ENCODE measurements at places on chromosomes 2 and 18.

DNA sequence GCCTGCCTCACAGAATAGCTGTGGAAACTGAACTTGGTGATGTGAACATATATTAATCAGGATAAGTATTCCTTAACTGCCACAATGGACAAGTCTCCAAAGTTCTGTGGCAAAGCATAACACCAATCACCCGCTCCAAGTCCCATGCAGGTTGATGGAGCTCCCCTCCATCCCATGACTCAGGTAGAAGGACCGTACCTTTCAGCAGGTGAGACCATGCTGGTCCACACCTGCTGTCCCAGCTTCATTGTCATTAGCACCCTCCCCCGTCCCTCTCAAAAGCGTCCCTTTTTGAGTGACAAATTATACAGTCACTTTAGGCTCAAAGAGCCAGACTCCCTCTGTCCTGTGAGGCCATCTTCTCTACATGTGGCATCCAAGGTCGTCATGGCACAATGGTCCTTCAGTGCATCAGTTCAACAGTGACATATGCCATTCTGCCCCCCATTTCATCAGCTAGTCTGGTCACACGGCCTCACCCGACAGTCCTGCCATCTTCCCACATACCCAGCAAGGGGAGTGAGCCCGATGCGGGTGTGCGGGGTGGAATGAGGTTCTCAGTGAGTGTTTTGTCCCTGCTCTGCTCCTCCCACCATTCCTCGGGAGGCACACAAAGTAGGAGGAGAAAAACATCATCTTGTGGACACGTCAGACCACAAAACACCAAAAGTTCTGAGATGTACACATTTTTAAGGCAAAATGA, 136.7 kb upstream of the MYCN start:
- no peak for DNase-seq

- DNase-seq = no peak
Measured at GRCh38 chr2:235847576-235847975, 320.6 kb downstream of the GBX2 start.

DNA sequence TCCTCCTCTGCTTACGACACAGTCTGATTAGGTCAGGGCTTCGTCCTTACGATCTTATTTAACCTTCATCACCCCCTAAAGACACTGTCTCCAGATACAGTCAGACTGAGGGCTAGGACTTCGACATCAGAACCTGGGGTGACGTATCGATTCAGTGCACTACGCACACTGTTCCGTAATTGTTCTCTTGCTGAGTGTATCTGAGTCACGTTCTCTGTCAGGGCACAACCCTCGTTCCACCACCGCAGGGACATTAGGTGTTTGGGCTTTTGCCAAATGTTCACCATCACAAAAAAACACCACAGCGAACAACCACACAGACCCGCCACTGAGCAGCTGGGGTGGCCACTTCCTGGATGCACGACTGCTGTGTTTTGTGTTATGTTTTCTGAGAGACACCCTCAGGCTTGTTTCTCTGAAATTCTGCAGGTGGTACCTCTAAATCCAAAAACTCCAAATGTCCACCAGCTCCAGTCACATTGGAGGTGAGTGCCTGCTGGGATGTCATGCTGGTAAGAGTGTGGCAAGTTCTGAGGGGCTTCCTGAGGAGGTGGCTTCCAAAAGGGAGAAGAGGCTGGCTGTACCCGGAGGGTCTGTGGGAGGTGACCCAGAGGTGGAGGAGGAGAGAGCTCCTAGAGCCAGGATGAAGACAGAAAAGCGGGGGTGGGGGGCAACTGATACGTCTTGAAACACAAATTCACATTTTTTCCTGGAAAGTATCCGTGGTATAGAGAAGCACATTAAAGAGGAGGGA, 66.6 kb downstream of the ADNP2 start:
- no peak for DNase-seq

GRCh38 chr18:50114448-50114847, 80.5 kb downstream of the MYO5B start:
- no peak for DNase-seq

GRCh38 chr18:35311496-35311895, 21.5 kb upstream of the ZSCAN30 start:
- no peak for DNase-seq

GRCh38 chr2:240139666-240140393, 628 bp downstream of the OTOS start:
- DNase-seq = no peak

DNA sequence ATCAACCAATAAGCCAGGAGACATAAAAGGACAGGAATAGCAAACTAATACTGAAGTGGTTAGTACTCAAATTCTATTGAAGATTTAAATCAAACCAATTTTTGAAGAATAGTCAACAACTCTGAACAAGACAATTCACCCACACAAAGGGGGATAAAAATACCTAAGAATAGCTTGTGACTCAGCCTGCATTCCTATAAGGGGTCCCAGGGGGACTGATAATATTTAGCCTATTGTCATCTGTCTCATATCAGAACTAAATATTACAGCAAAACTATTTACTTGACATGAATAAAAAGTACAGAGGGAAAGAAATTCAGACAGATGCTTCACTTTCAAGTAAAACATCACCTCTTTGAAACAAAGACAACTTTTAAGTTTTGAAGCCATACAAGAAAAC, 7.7 kb downstream of the ITSN2 start:
- DNase-seq = no peak

- DNase-seq = no peak
Measured at GRCh38 chr18:41809652-41810051, 145.4 kb upstream of the PIK3C3 start.

- DNase-seq = no peak
Measured at GRCh38 chr2:20490300-20491181, 43.7 kb downstream of the RHOB start.

DNA sequence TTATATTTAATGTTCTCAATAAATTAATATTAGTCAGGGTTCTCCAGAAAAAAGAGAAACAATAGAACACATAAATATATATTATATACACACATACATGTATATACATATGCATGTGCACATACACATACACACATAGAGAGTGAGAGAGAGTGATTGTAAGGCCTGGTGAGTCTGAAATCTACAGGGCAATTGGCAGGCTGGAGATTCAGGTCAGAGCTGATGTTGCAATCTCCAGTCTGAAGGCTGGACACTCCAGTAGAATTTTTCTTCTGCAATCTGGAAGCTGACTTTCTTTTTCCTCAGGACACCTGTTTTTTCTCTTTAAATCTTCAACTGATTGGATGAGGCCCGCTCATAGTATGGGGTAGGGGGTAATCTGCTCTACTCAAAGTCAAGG, 3.2 kb downstream of the TMEM182 start:
- no peak for DNase-seq

GRCh38 chr18:45653090-45653489, 37.8 kb downstream of the SLC14A2 start:
- DNase-seq = no peak

GRCh38 chr18:41226186-41226585, 728.8 kb upstream of the PIK3C3 start:
- no peak for DNase-seq

DNA sequence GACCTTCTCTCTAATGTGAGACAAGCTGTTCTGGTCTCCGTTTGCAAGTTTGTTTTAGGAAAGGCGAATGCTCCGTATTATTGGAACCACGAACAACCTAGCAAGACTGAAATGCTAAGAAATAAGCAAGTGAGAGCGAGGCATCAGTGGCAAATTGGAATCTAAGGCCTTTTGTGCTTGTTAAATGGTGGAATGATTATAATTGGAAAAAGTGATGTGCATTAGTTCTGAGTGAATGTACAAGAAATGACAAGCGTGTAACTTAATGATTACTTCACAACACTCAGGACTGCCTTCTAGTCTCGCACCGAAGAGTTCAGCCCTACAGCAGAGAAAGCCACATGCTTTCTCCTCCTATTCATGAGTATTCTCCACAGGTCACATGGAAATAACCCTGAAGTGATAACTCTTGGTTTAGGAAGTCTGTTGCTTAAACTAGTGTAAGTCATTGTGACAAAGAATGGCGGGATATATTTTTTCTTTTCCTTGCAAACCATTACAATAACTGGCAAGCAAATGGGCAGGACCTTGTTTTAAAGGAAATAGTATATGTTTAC, 392.2 kb upstream of the FIGN start:
- DNase-seq = no peak

GRCh38 chr2:136219963-136220362, 102.0 kb upstream of the CXCR4 start:
- DNase-seq = no peak

DNA sequence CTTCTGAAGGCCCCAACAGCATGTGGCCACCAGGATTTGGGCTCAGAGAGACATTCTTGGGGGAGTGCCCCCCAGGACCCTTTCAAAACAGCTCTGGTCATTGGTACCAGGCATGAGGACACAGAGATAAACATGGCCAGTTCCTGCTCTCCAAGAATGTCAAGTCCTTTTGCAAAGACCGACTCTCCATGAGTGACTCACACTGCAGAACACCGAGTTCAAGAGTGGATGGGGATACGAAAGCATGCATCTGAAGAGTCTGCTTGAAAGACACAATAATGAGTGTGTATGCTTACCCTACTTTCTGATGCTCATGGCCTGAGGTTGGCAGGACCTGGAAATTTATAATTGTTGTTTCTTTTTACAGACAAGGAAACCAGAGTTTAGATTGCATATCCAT, 450.6 kb downstream of the TSN start:
- no peak for DNase-seq

DNA sequence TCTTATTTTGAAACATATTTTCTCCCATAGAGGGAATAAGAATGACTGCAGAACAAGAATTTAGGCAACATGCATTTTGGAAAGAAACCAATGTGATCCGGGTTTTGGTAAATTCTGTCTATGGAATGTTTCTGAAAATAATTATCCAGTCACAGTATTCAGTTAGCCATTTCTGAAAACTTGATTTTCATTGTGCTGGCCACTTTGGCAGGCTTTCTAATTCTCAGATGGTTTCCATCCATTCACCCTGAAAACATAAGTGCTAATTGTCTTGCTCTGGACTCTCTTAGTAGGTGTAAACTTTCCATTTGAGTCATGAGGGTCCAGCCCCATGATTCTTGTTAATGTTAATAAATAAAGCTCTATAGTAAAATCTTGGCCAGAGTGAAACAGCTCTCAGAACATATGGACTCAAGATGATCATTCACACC, 176.5 kb downstream of the RBM43 start:
- no peak for DNase-seq

GRCh38 chr2:237451643-237452469, 35.2 kb upstream of the MLPH start:
- no peak for DNase-seq

GRCh38 chr18:13433685-13434084, 215.1 kb downstream of the LDLRAD4 start:
- no peak for DNase-seq

DNA sequence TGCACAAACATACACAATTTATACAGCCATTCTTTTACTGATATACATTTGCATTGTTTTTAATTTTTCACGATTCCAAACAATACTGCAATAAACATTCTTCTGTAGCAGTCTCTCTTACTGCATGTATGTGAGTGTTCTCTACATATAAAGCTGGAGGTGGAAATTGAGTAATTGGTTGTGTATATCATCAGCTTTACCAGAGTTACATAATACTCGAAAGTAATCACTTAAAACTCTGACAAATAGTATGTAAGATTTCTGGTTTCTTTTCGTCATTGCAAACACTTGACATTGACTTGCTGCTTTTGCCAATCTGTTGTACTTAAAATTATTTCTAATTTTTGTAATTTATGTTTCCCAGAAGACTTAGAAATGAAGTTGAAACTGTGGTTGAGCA, 110.2 kb downstream of the TDRD15 start:
- DNase-seq = no peak

DNA sequence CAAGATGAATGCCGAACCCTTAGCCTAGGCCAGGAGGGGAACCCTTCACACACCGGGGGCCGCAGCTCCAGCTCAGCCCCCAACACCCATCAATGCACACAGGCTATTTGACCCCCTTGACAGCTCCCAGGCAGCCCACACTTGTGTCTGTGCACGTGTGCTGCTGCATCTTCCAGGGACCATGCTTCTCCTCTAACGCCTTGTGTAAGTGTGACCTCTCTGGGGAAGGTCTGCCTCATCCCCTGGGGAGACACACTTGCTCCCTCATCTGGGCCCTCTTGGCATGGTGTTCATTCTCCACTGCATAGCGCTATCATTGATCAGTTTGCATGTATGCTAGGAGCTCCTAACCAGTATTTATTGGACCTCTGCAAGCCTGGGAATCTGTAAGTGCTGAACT, 120.0 kb upstream of the FHL2 start:
- DNase-seq = no peak

DNA sequence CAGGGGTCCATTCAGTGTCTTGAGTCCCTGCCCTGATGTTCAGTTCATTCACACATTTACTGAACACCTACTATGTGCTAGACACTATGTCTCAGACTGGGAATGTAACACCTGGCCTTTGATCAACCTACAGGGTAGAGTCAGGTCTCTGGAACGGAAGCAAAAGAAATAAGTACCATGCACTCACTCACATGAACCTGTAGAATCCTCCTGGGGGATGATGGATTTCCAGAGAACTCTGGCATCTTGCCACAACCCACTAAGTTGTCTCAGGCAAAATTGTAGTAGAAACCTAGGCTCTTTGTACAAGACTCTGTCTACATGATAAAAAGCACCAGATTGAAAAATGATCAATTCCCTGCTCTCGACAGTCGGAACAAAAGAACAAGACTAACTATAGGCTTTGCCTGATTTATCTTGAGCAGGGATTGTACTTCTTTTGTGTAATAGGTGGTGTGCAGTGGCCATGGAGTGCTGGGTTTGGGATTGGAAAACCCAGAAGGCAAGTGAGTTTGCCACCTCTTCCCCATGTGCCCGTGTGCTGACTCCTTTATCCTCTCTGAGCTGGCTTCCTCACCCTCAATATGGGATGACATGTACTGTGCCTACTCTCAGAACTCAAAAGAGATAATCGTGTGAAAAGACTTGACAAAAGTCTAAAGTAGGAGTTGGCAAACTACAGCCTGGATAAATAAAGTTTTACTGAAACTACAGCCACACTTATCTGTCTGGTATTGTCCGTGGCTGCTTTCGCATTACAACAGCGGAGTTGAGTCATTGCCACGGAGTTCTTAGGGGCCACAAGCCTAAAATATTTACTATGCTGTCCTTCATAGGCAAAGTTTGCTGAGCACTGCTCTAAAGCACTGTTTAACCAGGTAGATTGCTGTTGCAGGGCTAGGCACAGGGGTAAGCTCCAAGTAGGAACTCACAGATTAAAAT, 4.4 kb downstream of the CAPN14 start:
- no peak for DNase-seq

- no peak for DNase-seq
Measured at GRCh38 chr2:216596236-216596979, 36.8 kb upstream of the IGFBP2 start.

All from HAP-1 (cell line).